ENCODE measurements at places on chromosomes 2 and 18.
A peak's percentile ranks its signal among the peaks of the same experiment; 100 is the strongest.

DNA sequence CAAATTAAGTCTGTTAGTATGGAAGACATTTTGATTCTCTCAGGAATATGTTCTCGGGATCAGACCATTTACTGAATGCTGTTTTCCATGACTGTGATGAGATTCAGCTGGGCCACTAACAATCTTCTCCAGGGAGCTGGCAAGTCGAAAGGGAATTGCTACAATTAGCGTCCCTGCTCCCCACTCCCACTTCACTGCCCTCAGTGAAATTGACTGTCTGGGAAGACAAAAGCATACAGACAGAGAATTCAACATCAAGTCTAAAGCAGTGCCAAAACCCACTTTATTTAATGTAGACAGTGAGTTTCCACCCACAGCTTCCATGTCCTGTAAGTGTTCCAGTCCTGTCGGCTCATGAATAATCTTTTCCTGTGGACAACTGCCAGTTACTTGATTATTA lies 34.0 kb upstream of the COL3A1 start:
- no peak for DNase-seq

DNA sequence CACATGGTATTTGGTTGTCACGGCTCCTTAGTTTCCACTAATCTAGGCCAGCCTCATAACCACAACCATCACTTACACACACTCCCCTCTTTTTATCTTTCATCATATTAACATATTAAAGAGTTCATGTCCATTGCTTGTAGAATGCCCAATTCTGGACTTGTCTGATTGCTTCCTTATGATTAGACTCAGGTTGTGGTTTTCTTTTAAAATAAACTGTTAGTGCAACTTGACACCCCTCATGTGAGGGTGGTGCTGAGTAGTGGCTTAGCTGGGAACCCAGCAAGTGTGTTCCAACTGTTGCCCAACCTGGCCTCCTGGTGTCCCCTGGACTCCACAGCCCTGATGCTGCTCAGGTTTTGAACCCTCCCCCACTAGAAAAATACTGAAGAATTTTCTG lies 20.1 kb upstream of the CD207 start:
- no peak for DNase-seq

DNA sequence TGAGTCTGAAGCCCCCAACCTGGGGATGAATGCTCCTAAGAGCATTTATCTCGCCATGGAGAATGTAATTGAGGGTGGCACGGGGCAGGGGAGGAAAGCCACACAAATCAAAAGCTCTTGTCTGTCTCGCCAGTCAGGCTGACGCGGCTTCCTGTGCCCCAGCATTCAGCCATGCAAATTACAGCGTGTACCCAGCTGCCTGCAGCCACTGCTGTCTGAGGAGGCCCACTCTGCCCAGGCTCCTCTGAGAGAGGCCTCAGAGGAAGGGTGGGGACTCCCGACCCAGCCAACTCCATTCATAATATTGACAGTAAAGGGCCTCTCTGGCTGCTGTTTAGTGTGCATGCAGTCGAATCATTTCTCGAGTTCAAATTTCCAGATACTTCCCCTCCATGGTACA lies 22.0 kb downstream of the SMAD7 start:
- peak; percentile 51 for DNase-seq

DNA sequence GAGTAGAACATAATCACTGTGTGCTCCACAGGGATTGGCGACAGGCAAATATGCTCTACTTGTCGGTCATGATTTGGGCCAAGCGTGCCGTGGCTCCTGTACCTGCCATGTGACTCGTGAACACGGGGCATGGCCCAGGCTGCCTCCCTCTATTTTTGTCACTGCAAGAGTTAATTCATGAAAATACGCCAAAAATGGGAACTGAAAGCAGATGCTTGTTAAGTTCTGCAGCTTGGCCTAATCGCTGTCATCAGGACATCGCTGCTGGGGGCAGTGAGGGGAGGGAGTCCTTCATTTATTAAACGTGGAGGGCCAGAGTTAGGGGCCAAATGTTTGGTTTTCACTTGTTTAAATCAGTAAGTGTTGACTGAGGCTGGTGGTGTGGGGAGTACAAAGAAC lies 177.8 kb downstream of the BCL2 start:
- DNase-seq, result no peak

- DNase-seq, result no peak
These were observed 166.8 kb downstream of the ANKRD30B start for GRCh38 chr18:14914771-14915170.

GRCh38 chr2:120605231-120605935 lies 130.3 kb upstream of the GLI2 start:
- DNase-seq, result no peak

- DNase-seq, result no peak
These were observed 17.7 kb upstream of the NFU1 start for GRCh38 chr2:69454976-69455375.

- peak; percentile 68 for DNase-seq
These were observed at the start of gene INO80D for GRCh38 chr2:206085742-206086445. Gene INO80D (minus strand): TSS chr2:206086174. CDS start chr2:206063016, 23,158 bp downstream.

- DNase-seq, result no peak
These were observed 34.7 kb upstream of the NDUFV2 start for GRCh38 chr18:9067823-9068222.

DNA sequence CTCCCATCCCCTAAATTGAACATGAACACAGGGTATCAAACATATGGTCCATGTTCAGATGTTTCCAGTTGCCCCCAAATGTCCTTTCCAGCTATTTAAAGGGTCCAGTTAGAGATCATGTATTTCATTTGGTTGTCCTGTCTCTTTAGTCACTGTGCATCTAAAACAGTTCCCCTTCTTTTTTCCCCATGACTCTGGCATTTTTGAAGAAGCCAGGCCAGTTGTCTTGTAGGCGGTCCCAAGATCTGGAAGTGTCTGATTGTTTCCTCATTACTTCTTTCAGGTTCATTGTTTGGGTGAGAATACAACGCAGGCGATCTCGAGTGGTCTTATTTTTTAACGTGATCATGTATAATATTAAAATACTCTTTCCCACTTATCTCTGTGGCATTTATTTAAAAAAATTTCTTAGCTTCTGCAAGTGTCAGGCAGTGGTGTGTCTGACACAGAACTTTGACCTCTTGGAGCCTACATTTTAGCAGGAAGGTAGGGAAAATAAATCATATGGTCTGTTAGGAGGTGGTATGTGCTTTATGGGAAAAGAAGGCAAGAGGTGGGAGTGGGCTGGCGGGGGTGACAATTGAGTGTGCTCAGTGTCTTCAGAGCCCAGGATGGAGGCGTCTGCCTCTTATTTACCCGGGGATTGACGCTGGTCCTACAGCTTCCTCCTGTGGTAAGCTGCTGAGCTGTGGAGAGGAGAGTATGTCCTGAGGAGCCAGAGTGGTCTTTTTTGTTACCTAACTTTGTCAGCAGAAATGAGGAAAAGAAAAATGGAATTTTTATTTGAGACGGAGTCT lies 8.1 kb downstream of the RAB31 start:
- no peak for DNase-seq
